ENCODE measurements at places on chromosomes 2 and 18.

DNA sequence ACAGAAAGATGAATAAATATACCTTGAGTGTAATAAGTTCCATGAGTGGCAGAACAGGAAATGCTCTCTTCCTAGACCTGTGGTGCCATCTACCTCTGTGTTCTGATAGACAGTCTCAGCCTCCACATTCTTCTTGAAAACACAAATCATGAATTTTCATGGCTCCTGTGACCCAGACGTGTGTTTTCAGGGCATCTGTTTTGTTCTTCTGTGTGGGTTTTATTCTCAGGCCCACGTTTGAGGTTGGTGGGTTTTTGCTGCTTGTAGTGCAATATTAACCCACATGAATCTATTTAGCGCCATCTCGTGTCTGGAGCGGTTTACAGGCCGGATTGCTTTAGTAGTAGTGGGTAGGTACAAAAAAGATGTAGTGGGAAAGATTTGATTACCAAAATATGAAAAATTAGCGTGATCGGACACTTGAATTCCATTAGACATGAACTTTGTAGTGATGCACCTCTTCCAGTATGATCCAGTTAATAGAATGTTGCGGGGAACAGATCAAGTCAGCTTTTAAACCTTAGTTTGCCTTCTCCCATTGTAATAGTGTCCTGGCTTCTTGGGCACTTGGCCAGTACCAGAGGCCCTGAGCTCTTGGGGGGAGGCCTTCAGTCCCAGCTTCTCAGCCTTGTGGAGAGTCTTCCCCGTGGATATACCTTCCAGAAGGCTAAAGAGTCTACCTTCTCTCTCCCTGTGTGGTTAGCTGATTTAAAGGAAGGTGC, 256.5 kb downstream of the TPGS2 start:
- no peak for DNase-seq

GRCh38 chr2:232882505-232883115, 12.5 kb downstream of the SNORC start:
- no peak for DNase-seq

GRCh38 chr2:144605231-144605840, 85.4 kb upstream of the ZEB2 start:
- DNase-seq, result peak; percentile 34

- DNase-seq, result peak; percentile 36
Observed at GRCh38 chr18:22296304-22296703, 121.4 kb downstream of the CTAGE1 start.

GRCh38 chr2:69644506-69644979, 1.0 kb upstream of the AAK1 start:
- peak; percentile 41 for DNase-seq

DNA sequence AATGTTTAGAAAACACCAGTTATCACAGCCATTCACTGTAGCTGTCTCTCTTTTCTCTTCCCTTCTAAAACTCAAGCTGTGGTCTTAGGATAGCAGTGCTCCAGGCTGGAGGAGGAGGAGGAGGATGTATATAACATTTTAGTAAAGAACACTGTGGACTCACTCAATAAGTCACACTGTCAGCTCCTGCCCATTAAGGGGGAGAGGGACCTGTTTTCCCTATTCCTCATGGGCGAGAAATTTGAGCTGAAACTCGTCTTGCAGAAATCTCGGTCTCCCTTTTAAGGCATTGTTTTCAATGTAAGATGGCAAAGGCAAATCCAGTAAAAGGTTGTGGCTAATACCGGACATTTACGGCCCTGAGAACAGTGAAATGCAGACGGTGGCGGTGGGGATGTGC, 114.8 kb upstream of the ZNF236 start:
- DNase-seq, result no peak

- DNase-seq, result no peak
Observed at GRCh38 chr18:46053368-46054095, 18.5 kb downstream of the PSTPIP2 start.

DNA sequence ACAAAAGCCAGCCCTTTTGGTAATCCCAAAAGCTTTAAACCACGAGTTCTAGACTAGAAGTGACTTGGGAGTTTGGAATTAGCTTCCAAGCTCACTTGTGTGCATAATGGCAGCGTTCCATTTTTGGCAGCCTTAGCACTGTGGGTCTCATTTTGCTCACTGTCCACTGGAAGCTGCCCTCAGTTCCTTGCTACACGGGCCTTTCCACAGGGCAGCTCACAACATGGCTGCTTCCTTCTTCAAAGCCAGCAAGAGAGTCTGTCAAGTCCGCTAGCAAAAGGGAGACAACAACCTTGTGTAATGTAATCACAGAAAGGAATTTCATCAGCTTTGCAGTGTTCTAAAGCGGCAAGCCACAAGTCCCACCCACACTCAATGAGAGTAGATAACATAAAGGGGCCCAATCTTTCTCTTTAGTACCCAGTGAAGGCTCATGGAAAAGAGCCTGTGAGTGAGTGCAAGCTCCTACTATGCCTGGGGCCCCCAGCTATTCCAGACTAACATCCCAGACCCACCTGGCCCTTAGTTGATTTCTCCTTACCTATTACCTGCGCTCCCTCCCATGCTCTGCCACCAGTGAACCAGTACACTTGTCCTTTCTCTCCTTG, 239.7 kb upstream of the FBXO11 start:
- peak; percentile 28 for DNase-seq

GRCh38 chr18:77547757-77548156, 298.1 kb downstream of the GALR1 start:
- DNase-seq, result no peak

GRCh38 chr18:51316677-51317076, 119.2 kb upstream of the MEX3C start:
- DNase-seq, result no peak

GRCh38 chr18:13579874-13580273, 146.5 kb downstream of the FAM210A start:
- DNase-seq, result peak; percentile 72

- no peak for DNase-seq
Observed at GRCh38 chr2:191086706-191087105, 64.1 kb downstream of the STAT4 start.

GRCh38 chr2:173667014-173667413, 298.2 kb downstream of the SP3 start:
- DNase-seq, result no peak

All from CD14-positive monocyte (primary cell).